ENCODE measurements at places on chromosomes 1 and 21.

- DNase-seq: no peak
Measured at GRCh38 chr1:185672719-185673360, 61.4 kb upstream of the HMCN1 start.

- DNase-seq: no peak
Measured at GRCh38 chr1:162284206-162284955, 92.3 kb downstream of the SPATA46 start.

GRCh38 chr1:238672262-238672661 is 714.1 kb upstream of the CHRM3 start:
- no peak for DNase-seq

- no peak for DNase-seq
Measured at GRCh38 chr1:202802034-202802433, 6.2 kb downstream of the KDM5B start.

GRCh38 chr1:19710825-19711611 is 46.3 kb downstream of the HTR6 start:
- DNase-seq: no peak

DNA sequence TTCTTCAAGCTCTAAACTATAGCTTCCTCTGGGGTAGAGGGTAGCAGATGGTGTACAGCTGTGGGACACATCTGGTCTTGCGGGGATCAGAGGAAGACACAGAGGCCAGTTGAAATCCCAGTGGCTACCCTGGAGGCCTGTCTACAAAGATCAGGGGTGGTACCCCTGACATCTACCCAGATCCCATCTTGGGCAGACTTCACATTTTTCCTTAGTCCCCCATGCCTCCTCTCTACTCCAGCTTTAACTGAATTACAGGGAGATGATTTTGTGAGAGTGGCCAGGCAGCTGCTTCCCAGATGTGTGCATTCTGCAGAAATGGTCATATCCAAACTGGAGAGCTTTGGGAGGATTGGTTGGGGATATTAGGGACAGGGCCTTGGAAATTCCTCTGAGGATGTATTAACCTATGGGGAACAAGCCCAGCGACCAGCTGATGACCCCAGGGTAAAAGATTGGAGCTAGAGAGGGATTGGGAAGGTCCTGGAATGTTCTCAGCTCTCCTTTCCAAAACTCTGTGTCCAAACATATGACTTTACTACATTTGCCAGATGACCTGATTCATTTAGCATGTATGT is 9.6 kb upstream of the CD34 start:
- no peak for DNase-seq

DNA sequence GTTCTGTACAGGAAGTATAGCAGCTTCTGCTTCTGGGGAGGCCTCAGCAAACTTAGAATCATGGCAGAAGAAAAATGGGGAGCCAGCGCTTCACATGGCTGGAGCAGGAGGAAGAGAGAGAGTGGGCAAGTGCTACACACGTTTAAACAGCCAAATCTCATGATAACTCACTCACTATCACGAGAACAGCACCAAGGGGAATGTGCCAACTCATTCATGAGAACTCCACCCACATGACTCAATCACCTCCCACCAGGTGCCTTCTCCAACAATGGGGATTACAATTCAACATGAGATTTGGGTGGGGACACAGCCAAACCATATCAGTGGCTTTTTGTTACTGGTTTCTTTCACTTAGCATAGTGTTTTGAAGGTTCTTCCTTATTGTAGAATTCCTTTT is 138.6 kb downstream of the SYT14 start:
- no peak for DNase-seq

DNA sequence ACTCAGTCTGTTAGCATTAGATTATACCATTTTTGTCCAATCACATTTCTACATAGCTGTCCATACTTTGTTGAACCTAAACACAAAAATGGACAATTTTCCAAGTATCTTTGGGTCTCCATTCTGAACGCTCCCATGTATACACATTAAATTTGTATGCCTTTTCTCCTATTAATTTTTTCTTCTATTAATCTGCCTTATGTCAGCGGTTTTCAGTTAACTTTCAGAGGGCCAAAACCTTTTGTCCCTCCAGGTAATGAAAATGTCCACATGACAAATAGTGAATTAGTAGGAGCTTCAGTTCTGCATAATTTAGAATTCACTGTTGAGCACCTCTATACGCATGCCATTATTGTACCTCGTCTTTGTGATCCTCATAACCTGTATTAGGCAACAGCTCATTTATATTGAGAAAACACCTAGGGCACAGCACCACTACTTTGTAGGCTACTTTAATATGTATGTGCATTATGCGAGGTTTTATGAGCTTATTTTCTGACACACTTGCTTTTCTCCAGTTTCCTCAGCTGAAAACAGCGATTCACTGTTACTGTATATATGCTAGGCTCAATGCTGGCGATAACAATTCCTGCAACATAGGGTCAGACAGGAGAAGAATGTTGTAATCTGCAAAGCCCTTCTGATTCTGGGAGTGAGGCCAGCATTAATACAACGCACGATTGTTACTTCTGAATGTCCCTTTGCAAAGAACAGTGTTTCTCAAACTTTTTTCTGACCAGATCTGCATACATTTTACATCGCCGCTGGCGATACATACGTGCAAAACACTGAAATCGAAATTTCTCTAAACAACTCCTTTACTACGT is 1.1 kb upstream of the ABCD3 start:
- no peak for DNase-seq

DNA sequence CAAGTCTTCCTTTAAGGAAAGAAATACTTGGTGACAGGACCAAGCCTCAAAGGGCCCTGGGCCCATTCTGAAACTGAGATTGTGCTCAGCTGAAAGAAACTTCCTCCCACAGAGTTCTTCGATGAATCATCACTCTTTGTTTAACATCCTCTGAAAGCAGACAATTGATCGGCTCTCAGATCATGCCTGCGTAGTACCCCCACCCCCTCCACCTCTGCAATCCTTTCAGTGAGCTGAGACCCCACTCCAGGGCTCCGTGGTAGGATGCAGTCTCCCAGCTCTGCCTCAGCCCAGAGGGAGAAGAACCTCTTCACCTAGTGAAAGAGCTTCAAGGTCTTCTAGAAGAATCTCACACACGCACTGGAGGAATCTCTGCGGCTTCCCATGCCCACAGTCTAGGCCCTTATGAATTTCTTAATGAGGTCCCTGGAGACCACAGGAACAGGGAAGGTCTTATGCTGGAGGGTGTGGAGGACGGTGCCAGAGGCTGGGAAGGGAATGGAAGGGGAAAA is 104.9 kb upstream of the SOD1 start:
- no peak for DNase-seq

DNA sequence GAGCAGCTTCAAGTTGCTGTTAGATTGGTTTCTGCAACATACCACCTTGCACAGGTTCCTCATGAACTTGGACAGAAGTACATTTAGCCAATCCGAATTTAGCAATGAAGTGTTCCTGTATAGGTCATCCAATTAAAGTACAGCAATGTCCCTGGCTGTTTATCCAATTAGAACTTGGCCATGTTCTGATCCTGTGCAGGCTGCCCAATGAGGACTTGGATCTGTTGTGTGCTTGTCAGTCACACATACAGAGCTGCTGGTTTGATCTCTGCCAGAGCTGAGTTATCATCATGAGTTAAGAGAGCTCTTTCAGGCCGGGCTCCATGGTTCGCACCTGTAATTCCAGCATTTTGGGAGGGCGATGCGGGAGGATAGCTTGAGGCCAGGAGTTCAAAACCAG is 22.0 kb upstream of the IFNLR1 start:
- no peak for DNase-seq

DNA sequence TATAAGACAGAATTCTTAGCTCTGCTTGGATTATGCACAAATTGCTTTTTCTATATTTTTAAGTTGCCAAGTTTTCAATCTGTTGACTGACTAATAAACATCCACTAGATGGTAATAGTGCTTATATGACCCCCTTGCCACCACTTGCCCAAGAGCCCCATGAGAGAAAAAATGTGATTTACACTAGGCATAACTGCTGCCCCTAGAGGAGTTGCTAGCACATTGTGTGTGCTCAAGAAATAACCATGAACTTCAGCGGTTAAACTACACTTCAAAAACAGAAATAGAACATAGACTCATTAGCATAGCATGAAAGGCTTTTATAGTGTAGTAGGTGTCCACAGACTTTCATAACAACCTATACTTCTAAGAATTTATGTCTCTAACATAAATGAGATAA is 61.4 kb downstream of the BRINP3 start:
- no peak for DNase-seq

DNA sequence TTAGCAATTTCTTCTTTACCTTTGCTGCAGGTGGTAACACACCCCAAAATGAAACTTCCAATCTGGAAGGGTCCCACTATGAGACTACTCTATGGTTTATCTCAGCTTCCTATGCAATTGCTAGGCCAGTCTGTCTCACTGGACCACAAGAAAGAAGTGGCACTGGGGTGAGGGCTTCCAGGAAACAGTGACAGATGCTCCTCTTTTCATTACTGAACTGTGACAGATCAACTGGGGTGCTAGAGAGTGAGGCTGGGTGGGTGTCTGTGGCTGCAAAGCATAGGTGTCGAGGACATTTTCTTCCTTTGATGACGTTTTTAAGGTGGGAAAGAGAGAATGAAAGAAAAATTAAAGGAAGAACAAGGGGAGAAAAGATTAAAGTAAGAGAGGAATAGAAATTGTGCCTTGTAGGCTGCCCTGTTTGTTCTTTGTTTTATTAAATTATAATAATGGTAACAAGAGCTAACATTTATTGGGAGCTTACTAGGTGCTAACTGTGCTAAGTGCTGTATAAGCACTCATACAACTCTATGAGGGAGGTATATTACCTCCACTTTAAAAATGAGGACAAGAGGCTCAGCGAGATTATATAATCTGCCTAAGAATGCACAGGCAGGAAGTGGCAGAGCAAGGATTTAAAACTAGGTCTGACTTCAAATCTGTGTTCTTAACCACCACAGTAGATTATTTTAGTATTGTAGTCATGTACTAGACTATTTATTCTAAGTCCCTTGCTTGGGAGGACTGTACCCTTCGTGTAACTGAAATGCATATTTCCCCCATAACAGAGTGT is 27.8 kb upstream of the DMRTA2 start:
- no peak for DNase-seq

DNA sequence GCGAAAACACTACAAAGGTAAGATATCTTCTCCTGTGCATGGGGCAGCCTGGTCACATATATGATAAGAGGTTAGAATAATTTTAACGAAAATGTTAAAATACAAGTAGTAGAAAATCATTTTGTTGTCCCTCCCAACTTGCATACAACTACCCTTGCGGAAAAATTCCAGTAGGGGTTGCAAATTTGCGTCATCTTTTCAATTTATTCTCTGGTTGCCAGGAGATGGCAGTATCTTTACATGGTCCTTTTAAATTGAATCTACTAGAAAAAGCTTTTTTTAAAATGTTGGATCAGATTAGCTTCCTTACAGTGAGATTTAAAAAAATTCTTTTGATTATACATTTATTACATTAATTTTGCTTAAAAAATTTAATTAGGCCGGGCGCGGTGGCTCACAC is 10.9 kb downstream of the S100PBP start:
- no peak for DNase-seq

DNA sequence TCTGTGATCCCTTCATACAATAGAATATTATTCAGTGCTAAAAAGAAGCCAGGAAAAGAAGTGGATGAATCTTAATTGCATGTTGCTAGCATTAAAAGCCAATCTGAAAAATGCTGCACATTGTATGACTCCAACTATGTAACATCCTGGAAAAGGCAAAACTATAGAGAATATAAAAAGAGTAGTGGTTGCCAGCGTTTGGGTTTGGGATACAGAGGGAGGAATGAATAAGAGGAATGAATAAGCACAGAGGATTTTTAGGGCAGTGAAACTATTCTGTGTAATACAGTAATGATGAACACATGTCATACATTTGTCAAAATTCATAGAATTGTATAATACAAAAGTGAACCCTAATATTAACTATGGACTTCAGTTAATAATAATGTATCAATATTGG is 42.5 kb downstream of the GPR88 start:
- DNase-seq: no peak

- no peak for DNase-seq
Measured at GRCh38 chr1:219480011-219480410, 132.9 kb downstream of the ZC3H11B start.

GRCh38 chr1:88204111-88204510 is 480.0 kb upstream of the PKN2 start:
- no peak for DNase-seq

GRCh38 chr1:38183096-38183495 is 136.5 kb upstream of the POU3F1 start:
- DNase-seq: no peak

DNA sequence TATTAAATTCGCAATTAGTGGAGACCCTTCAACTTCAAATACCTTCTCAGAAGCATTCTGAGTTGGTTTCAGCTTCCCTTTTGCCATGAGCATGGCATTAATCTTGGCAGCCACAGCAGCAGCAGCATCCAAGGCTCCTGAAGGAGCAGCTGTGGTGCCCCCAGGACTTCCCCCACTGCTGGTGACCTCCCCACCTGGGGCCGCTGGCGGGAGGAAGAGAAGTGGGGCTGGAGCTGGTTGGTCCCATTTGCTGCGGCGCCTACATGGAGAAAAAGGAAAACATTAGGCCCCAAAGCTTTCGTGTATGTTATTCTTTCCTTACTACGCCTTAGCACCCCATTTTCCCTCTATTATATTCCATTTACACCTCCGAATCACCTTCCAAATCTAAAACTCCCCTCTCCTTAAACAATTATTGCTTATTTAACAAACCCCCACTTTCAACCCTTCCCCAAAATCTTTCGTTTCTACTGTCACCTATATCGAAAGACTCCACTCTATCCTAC is 569 bp downstream of the KHDC4 start:
- DNase-seq: no peak

DNA sequence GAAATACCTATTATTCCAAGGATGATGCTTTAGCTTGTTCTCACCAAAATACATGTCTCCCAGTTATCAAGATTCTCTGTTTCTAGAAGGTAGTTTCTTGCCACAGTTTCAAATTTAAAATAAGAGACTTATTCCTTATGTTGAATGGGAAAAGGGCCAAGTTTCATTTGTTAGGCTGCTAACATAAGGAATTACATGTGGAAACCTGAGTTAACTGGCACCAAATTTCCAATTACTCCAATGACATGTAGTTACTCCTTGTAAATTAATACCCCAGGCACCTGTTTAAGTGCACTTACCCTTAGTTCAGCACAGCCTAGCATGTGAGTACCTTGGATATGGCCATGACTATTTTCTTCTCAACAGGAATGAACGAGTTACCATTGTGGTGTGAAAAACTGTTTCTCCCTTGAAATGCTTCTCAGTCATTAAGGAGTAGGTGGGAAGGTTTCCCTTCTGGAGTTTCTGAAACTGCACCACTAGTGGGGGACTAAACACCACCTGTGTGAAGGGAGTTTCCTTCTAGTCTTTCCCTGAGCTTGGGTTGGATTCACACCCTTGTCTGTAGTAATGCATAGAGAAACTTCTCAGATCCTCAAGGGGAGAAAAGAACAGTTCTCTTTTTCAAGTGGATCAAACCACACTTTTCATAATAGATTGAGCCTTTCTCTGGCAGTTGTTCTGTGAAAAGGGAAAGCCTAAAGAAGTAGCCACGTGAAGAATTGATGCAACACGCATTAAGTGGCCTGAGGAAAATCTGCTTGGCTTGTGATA is 32.3 kb upstream of the LRRC8C start:
- no peak for DNase-seq

GRCh38 chr1:172894349-172895049 is 156.2 kb downstream of the TNFSF18 start:
- no peak for DNase-seq

GRCh38 chr1:221045151-221045550 is 165.9 kb downstream of the HLX start:
- no peak for DNase-seq

GRCh38 chr1:40075266-40075665 is 21.8 kb downstream of the PPT1 start:
- DNase-seq: no peak

Measured in CD4-positive, alpha-beta T cell treated with Interleukin-1 beta for 1 hour (primary cell).